Activated CD8-positive, alpha-beta memory T cell treated with anti-CD3 and anti-CD28 coated beads for 36 hours (primary cell): ENCODE measurements at places on chromosomes 4 and X. TPM values are rescaled to one million over a fixed set of nuclear protein-coding genes. Genes with fewer than 3 reads are reported as not detected.

EDNRA gene
- not detected for total RNA-seq

EGF gene
- total RNA-seq: not detected

PASD1 gene
- not detected for total RNA-seq

MAGEC3 gene
- total RNA-seq: not detected

HSFX1 gene
- total RNA-seq: 0.25 TPM

PNMA6F gene
- total RNA-seq: not detected

CXCL9 gene
- total RNA-seq: 0.48 TPM

PPID gene
- 70.5 TPM for total RNA-seq

ASB5 gene
- total RNA-seq: not detected

FOXR2 gene
- total RNA-seq: not detected

NPFFR2 gene
- not detected for total RNA-seq

COX7B2 gene
- total RNA-seq: not detected

NUP62CL gene
- 3.7 TPM for total RNA-seq

TMPRSS11A gene
- total RNA-seq: not detected

TRIM2 gene
- 0.11 TPM for total RNA-seq

ADH1A gene
- total RNA-seq: not detected

ABLIM2 gene
- 0.63 TPM for total RNA-seq

CT47C1 gene
- total RNA-seq: not detected
